ENCODE measurements at places on chromosomes 5 and 9.

- DNase-seq: no peak
Measured at GRCh38 chr5:90949469-90950358, 391.1 kb downstream of the ADGRV1 start.

GRCh38 chr9:16619914-16620520 is 250.5 kb downstream of the BNC2 start:
- no peak for DNase-seq

- DNase-seq: no peak
Measured at GRCh38 chr5:96876292-96876850, at the start of gene ERAP2. Gene ERAP2, plus strand, starts transcription at chr5:96876500. Its CDS starts 3,186 bp downstream, at chr5:96879686.

DNA sequence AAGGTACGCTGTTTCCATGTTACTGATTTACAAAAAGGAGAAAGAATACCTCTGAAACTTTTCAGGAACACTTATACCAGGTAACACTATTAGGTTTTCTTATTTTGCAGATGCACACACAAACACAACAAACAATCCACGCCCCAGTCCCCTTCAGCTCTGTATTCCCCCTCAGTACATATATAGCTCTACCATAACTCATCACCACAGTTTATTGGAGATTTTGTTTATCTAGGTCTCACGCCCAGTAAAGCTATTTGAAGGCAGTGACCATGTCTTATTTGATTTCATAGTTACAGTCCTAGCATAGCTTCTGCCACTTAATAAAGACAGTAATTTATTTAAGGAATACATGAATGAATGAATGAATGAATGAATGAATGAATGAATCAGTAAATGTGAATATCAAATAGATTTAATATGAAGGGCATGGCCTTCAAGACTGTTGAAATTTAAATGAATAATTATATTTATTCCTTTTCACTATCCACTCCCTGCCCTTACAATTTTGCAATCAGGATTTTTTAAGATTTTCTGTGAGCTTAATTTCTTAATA is 32.9 kb downstream of the INVS start:
- DNase-seq: no peak

GRCh38 chr5:37112383-37112991 is 136.7 kb downstream of the CPLANE1 start:
- DNase-seq: no peak

GRCh38 chr9:94945197-94946144 is 219.0 kb downstream of the AOPEP start:
- no peak for DNase-seq

- DNase-seq: no peak
Measured at GRCh38 chr9:69060766-69061165, 25.2 kb downstream of the FXN start.

DNA sequence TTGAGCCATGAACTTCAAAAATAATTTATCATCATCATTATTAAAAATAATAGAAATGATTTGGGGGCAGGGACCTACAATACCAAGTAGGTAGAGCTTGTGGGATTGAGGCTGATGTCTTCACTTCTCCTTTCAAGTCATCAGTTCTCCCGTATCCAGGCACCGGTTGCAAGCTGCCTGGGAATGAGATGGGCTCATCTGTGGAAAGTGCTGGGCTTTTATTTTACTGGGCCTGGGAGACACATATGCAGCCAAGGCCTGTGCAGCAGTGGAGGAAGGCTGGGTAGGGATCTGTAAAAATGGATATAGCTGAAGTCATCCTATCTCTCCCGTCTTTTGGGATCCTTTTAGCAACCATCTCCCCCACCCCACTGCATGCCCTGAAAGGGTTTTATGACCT is 284.1 kb upstream of the CLINT1 start:
- no peak for DNase-seq

- no peak for DNase-seq
Measured at GRCh38 chr5:94747371-94747770, 128.9 kb downstream of the SLF1 start.

- DNase-seq: no peak
Measured at GRCh38 chr5:111548992-111549649, 36.8 kb upstream of the STARD4 start.

DNA sequence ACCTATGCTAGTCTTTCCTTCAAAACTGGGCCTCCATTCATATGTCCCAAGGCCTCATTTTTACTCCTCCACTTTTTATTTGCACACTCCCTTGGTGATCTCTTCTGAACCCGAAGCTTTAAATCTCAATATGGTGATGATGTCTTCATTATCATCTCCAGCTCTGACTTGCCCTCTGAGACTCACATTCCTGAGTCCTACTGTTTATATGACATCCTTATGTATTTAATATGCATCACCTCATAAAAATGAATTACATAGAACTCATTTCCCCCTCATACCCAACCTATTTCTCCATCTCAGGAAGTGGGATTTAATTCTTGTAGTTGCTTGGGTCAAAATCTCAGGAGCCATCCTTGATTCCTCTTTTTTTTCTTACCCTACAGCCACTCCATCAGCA is 473.0 kb downstream of the EBF1 start:
- DNase-seq: no peak

GRCh38 chr9:116447934-116448333 is 239.2 kb upstream of the TRIM32 start:
- no peak for DNase-seq

DNA sequence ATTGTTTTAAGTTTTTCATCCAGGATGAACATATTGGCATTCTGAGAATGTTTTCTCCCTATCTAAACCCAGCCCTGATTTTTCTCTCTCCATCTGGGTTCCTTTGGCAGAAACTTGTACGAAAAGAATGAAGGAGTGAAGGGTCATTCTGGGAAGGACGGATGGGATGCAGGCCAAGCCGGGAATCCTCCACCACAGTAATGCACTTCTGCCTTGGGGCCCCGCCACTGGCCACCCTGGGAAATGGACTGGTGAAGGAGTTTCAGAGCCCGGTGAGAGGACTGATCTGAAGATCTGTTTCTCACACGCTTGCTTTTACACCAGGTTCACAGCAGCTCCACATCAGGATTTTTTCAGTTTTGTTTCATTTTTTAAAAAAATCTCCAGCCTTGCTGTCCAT is 554.8 kb downstream of the BNC2 start:
- no peak for DNase-seq

GRCh38 chr5:64518793-64519192 is 13.0 kb downstream of the RGS7BP start:
- no peak for DNase-seq

DNA sequence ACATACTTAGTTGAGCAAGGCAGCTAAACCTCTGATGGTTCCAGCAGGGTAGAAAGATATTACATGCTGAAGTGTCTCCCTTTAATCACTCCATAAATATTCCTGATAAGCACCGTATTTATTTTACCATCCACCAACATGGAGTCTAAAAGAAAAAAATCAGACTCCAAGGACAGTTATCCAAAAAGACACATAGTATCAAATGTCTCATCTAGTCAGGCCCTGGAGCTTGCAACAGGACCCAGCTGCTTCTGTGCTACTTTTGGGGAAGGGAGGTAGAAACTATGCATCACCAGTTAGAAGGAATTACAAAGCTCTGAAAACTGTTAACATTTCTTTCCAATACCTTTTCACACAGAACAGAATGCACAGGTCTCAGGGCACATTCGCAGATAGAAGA is 88.1 kb downstream of the S1PR3 start:
- no peak for DNase-seq

- no peak for DNase-seq
Measured at GRCh38 chr5:109351988-109352864, 57.5 kb downstream of the PJA2 start.

GRCh38 chr9:90124961-90125360 is 517.7 kb downstream of the DIRAS2 start:
- DNase-seq: no peak

- DNase-seq: no peak
Measured at GRCh38 chr9:14278291-14278721, 35.6 kb downstream of the NFIB start.

- peak; percentile 52 for DNase-seq
Measured at GRCh38 chr5:157855404-157855994, 3.4 kb downstream of the CLINT1 start.

DNA sequence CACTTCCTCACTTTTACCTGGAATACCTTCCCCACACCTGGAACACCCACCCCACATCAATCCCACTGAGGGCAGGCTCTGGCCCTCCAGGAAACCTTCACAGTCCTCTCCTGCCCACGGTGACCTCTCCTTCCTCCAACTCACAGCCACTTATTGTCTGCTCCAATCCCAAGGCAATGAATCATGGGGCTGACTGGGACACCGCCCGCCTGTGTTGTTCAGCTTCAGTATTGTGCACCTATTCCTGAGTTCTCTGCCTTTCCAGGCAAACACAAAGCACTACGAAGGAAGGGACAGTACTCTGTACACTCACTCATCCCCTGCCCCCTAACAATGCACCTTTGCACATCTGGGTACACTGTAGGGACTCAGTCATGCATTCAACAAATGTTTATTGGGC is 7.3 kb downstream of the PCDH1 start:
- DNase-seq: no peak

GRCh38 chr5:141430332-141431113 is at the start of gene PCDHGA12:
Gene PCDHGA12, plus strand, starts transcription at chr5:141430507. Its CDS starts 253 bp downstream, at chr5:141430760.
- no peak for DNase-seq

GRCh38 chr9:18941060-18941740 is 91.8 kb downstream of the SAXO1 start:
- no peak for DNase-seq

GRCh38 chr9:114198249-114199040 is 43.1 kb downstream of the COL27A1 start:
- no peak for DNase-seq

DNA sequence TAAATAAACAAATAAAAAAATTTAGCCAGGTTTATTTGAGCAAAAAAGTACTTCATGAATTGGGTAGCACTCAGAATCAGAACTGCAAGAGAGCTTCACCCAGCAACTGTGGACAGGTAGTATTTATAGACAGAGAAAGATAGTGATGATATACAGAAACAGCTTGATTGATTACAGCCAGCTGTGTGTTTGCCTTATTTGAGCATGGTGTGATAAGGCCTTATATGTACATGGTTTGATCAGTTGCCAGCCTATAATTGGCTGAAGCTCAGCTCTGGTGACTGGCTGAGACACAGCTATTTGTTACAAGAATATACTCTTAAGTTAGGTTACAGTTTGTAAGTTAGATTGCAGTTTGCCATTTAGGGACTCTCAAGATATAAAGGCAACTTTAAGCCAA is 34.3 kb upstream of the ARL15 start:
- no peak for DNase-seq

DNA sequence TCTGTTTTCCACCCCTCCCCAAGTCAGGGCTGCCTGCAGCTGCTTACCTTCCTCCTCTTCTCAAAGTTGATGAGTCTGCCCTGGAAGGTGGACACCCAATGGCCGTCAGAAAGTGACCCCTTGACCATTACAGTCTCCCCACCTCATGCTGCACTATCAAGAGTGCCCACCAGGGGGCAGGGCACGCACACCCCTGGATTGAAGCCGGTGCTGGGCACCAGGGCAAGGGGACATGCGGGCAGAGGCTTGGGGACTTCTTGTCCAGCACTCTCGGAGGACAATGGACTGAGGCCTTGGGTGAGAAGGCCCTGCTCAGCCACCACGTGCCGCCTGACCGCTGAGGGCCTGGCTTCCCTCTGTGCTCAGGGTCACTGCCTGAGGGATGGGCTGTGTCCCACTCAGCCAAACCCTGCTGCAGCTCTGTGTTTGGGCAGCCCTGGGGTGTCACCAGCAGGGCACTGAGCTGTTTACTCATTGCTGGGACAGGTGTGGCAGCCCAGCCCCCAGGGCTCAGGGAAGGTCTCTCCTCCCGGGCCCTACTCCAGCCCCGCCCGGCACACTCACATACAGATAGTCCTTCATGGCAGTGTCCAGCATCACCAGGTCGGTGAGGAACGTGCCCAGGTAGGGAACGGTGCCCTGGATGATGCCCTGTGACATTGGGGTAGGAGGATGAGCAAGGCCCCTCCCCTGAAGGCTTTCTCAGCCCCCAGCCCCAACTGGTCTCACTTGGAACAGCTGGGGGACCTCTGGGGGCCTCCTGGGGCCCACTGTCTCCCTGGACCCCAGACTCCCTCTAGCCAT is 17.7 kb downstream of the RALGDS start:
- DNase-seq: no peak

DNA sequence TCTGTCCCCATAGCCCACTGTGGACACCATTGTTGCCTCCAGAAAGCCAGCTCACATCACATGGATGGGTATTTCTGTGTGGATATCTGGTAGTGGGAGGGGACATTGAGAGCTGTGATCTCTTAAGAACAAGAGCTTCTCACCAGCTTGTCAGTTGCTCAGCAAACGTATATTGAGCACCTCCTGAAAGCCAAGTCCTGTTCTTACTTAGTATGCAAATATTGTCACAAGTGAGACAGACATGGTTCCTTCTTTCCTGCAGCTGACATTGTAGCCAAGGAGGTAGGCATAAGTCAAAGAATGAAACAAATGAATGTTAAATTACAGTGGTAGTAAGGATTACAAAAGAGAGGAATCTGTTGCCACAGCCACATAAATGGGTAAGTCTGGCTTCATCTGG is 3.8 kb downstream of the TCOF1 start:
- DNase-seq: no peak

- no peak for DNase-seq
Measured at GRCh38 chr9:69474821-69475220, 149.8 kb downstream of the ENTREP1 start.

DNA sequence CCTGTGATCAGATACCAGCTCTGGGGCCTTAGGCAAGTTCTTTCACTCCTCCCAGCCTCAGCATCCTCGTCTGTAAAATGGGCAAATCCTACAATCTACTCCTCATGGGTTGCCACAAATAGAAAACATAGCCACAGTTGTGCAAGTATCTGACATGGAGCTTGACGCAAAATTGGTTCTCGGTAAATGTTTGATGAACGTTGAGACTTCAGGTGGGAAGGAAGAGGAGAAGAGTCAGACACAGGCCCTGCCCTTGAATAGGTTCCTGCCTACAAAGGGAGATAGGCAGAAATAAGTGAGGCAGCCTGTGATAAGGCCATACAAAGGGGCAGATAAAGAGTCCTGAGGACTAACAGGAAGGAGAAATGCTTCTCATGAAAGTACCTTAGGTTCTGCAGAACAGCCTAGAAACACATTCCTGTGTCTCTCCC is 26.1 kb upstream of the CPEB4 start:
- DNase-seq: no peak

GRCh38 chr9:116695438-116695837 is 8.3 kb downstream of the TRIM32 start:
- DNase-seq: no peak

DNA sequence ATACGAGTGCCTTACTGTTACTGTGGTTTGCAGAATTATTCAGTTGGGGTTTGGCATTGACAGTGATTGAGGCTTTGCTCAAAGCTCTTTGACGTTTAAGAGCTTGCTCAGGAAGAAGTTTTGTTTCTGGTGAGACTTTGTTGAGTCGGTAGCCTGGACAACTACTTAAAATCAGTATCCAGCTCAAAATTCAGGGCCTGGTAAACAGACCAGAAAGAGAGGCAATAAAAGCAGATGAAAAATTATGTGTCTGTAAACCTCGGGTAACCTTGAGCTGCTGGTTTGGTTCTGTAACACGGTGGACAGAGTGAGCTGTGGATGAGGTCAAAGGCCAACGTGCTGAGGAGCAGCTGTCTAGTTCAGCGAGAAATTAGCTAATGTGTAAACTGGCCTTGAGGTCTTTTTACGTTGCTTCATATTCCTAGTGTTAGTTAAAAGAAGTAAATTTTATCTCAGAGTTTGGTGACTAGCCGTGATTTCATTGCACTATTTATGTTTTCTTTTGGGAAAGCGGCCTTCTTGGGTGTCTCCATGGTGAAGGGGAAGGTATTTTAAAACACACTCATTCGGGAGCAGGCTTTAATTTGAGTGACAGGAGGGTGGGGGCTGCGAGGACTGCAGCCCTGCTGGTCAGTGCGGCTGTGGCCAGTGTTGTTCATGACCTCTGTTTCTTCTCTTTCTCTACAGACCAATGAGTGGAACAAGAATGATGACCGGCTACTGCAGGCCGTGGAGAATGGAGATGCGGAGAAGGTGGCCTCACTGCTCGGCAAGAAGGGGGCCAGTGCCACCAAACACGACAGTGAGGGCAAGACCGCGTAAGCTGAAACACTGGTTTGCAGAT is 82.0 kb upstream of the TTC23L start:
- DNase-seq: no peak
